ENCODE measurements at places on chromosomes 2 and 18.

DNA sequence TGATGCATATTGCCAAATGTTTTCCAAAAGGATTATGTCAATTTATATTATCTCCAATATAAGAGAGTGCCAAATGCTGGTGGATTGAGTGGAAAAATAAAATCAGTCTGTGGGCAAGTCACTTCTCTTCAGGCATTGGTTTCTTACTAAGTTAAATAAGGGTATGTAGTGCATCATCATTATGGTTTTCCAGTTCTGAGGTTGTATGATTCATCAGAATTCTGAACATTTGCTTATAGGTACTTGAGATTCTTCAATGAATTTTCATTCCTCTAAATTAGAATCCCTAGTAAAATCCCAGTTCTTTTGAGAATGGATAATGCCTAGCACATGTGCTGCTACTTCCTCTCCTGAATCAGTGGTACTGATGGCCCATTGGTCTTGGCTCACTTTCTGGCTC, 188.9 kb upstream of the OSR1 start:
- no peak for DNase-seq

GRCh38 chr18:24809173-24809950, 348.9 kb downstream of the HRH4 start:
- DNase-seq = peak; percentile 15

- DNase-seq = peak; percentile 32
Observed at GRCh38 chr2:217899231-217900009, 103.4 kb downstream of the TNS1 start.

- no peak for DNase-seq
Observed at GRCh38 chr18:8803063-8803795, 97.9 kb downstream of the MTCL1 start.

Measured in LoVo (cell line).